ENCODE measurements at places on chromosomes 6 and 20.

DNA sequence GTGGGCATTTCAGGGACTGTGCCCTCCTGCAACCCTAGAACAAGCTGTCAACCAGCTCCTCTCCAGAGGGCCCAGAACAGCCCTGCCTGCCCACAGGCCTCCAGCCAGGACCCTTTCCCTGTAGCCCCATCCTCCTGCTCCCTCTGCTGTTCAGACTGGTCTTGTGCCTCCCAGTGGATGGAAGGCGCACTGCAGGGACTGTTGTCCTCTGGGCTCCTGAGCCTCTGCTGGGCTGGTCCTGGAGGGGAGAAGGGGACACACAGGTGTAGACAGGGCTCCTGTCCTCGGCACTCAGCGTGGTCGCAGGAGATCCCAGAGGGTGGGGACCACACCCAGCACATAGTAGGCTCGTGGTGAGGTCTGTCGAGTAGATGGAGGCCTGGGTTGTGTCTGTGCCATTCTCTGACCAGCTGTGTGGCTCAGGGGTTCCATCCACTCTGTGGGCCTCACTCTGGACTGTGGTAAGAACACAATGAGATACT is 11.5 kb downstream of the ITPR3 start:
- no peak for DNase-seq

- no peak for DNase-seq
Measured at GRCh38 chr6:106097411-106098231, 11.5 kb downstream of the PRDM1 start.

DNA sequence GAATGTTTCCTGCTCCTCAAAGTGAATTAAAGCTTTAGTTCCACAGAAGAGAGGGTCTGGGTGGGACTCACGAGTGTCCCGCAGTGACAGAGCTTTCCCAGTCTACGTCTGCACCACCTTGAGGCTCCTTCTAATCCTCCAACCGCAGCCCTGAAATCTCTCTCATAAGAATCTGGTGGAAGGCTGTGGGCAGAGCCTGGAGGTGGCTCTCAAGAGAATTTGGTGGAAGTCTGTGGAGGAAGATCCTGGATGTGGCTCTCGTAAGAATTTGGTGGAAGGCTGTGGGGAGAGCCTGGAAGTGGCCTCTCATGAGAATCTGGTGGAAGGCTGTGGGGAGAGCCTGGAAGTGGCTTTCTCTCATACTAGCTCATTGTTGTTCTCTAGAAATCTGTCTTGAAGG is 13.8 kb upstream of the DUSP22 start:
- no peak for DNase-seq

DNA sequence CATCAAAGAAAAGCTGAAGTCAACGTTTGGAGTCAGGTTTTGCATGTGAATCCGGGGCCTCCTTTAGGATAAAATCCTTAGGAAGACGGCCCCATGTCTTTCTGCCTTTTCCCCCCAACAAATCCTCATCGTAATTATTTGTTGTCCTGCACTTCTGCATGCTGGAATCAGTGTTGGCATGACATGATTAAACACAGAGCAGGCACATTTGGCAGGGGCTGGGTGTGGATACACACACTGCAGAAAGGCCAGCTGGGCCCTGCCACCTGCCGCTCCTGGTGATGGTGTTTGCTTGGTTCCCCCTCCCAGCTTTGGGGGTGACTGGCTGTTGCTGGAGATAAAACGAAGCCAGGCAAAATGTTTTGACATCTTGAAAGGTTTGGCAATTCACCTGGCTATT is 46.3 kb upstream of the FOXA2 start:
- no peak for DNase-seq

GRCh38 chr20:8909596-8909995 is 159.3 kb upstream of the PLCB4 start:
- DNase-seq = no peak

DNA sequence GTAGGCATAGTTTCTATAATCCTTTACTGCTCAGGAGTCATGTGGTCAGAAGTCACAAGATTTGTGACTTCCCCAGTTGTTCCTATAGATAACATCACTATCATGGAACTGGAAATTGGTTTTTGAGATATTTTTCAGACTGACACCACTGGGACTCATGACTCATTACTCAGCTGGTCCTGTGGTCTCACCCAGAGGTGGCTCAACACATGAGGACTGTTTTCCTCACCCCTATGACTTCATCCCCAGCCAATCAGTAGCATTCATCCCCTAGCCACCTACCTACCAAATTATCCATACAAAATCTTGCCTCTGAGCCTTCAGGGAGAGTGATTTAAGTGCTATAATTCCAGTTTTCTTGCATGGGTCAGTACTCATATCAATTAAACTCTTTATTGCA is 1217.7 kb downstream of the EPHA7 start:
- DNase-seq = no peak

All from skeletal muscle cell (primary cell).